Chondrocyte (in vitro differentiated cells): ENCODE measurements at places on chromosomes 4 and X. TPM values are rescaled to one million over a fixed set of nuclear protein-coding genes. Genes with fewer than 3 reads are reported as not detected.
A peak's percentile ranks its signal among the peaks of the same experiment; 100 is the strongest.

DNA sequence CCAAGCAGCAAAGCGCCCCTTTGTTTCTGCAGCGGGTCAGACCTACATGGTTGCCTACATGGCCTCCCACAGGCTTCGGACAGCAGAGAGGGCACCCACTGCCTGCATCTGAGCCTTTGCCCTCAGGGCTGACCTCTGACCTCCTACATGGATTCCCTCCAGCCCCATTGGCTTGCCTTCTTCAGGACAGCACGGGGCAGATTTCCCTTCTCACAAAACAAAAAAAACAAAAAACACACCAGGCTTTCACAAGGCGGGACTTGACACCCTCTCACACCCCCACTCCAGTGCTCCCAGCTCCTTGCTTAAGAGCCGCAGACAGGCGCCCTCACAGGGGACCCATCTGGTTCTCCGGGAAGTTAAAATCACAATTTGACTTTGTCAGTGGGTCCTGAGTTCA lies 32.9 kb downstream of the ZFYVE28 start:
- no peak for DNase-seq
- H3K36me3 ChIP-seq: peaks cover 10% of the 10 kb centered on the region
- H3K4me3 ChIP-seq: no peak overlapping the region
- peaks cover 57% of the 10 kb centered on the region for H3K27me3 ChIP-seq
- no peak overlapping the region for H3K27ac ChIP-seq

DNA sequence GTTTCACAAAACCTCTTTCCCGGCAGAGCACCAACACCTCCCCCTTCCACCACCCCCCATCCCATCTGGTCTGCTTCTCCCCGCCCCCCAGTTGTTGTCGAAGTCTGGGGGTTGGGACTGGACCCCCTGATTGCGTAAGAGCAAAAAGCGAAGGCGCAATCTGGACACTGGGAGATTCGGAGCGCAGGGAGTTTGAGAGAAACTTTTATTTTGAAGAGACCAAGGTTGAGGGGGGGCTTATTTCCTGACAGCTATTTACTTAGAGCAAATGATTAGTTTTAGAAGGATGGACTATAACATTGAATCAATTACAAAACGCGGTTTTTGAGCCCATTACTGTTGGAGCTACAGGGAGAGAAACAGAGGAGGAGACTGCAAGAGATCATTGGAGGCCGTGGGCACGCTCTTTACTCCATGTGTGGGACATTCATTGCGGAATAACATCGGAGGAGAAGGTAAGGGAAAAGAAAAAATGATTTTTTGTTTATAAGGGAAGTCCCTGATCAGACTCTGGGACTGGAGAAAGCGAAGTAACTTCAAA lies at the start of gene PDGFRA:
Gene PDGFRA (plus strand): TSS at position 333 of the 541 bp plus-strand sequence. CDS start 29,476 bp downstream, outside the sequence.
- no peaks in the 10 kb centered on the region for H3K27me3 ChIP-seq
- peak within 1 kb of the TSS; percentile 94 for H3K27ac ChIP-seq
- peak within 1 kb of the TSS; percentile 91 for H3K4me3 ChIP-seq
- no peaks in the 10 kb centered on the region for H3K36me3 ChIP-seq
- no peak for DNase-seq
- H3K4me1 ChIP-seq: peaks cover 52% of the 10 kb centered on the region

GRCh38 chr4:7857238-7857701 lies 82.4 kb downstream of the AFAP1 start:
- DNase-seq: no peak
- peak overlapping the region; percentile 91 for H3K27ac ChIP-seq
- H3K27me3 ChIP-seq: no peaks in the 10 kb centered on the region
- peaks cover 79% of the 10 kb centered on the region for H3K4me1 ChIP-seq

DNA sequence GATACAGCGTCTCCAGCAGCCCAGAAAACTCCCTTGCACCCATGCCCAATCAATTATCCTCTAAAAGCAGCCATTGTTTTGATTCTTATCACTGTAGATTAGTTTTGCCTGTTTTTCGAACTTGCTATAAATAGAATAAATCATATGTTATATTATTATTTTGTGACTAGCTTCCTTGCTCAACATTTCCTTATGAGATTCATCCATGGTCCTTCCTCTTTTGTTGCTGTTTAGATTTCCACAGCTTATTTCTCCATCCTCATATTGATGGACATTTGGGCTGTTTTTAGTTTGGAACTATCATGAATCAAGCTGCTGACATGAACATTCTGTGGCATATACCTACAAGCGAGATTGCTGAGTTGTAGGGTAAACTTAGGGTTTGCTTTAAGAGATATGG lies 595.3 kb downstream of the BCOR start:
- DNase-seq: no peak
- H3K27me3 ChIP-seq: no peaks in the 10 kb centered on the region
- H3K27ac ChIP-seq: no peak overlapping the region
- peaks cover 9% of the 10 kb centered on the region for H3K4me1 ChIP-seq

DNA sequence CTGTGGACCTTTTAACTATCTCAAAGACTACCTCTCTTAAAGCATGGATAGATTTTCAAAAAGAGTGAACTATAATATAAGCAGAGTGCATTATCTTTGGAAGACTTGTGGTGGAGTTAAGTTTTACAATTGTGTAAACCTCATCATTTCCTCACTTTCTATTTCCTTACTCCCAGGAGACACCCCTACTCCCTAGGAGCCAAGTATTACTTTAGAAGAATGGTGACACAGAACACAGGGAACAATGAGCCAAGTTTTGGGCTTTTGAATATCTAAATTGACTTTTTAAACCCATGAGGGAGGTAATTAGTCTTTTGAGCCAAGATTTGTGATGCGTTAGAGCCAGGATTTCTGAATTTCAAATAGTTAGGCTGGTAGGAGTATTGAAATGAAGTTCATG lies 78.9 kb upstream of the UNC5C start:
- no peaks in the 10 kb centered on the region for H3K27me3 ChIP-seq
- no peak overlapping the region for H3K27ac ChIP-seq
- no peak overlapping the region for H3K4me3 ChIP-seq
- peaks cover 11% of the 10 kb centered on the region for H3K4me1 ChIP-seq
- no peaks in the 10 kb centered on the region for H3K36me3 ChIP-seq

JAKMIP1 gene
- total RNA-seq: 0.10 TPM in 1 of 3 replicates, not detected in the others

DNA sequence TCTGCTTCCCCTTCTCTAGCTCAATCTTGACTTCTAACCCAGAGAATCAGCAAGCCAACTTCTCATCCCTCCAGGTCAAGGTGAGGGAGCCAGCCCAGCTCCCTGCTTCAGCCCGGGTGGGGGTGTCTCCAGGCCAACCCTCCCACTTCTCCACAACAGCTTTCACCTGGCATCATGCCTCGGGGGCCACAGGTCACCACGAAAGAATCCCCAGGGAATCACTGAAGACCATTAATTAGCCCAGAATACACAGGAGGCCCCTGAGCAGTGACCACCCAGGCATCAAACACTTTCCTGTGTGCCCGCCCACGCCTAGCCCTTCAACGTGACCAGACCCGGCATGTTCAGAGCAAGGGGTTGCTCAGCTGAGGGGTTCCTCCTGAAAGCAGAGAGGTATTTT lies 646.7 kb downstream of the BCOR start:
- H3K27me3 ChIP-seq: peaks cover 11% of the 10 kb centered on the region
- H3K4me1 ChIP-seq: no peaks in the 10 kb centered on the region
- no peak overlapping the region for H3K4me3 ChIP-seq
- no peaks in the 10 kb centered on the region for H3K36me3 ChIP-seq

ADD1 gene
- total RNA-seq: 240 to 269 TPM (median 256 TPM) in 3 replicates

GRCh38 chr4:64821219-64821976 lies 412.1 kb upstream of the TECRL start:
- no peaks in the 10 kb centered on the region for H3K4me1 ChIP-seq
- no peak for DNase-seq
- no peak overlapping the region for H3K4me3 ChIP-seq
- H3K27me3 ChIP-seq: peaks cover 5% of the 10 kb centered on the region
- no peak overlapping the region for H3K27ac ChIP-seq
- H3K36me3 ChIP-seq: no peaks in the 10 kb centered on the region

- no peak overlapping the region for H3K27ac ChIP-seq
- H3K4me3 ChIP-seq: no peak overlapping the region
- no peaks in the 10 kb centered on the region for H3K36me3 ChIP-seq
- H3K27me3 ChIP-seq: peaks cover 10% of the 10 kb centered on the region
Measured at GRCh38 chr4:24971192-24971591, 58.4 kb upstream of the CCDC149 start.

- H3K27ac ChIP-seq: no peak overlapping the region
- peaks cover 6% of the 10 kb centered on the region for H3K27me3 ChIP-seq
- H3K36me3 ChIP-seq: no peaks in the 10 kb centered on the region
- H3K4me1 ChIP-seq: peaks cover 10% of the 10 kb centered on the region
- H3K4me3 ChIP-seq: no peak overlapping the region
- no peak for DNase-seq
Measured at GRCh38 chr4:48024522-48024921, 8.0 kb downstream of the NIPAL1 start.

DNA sequence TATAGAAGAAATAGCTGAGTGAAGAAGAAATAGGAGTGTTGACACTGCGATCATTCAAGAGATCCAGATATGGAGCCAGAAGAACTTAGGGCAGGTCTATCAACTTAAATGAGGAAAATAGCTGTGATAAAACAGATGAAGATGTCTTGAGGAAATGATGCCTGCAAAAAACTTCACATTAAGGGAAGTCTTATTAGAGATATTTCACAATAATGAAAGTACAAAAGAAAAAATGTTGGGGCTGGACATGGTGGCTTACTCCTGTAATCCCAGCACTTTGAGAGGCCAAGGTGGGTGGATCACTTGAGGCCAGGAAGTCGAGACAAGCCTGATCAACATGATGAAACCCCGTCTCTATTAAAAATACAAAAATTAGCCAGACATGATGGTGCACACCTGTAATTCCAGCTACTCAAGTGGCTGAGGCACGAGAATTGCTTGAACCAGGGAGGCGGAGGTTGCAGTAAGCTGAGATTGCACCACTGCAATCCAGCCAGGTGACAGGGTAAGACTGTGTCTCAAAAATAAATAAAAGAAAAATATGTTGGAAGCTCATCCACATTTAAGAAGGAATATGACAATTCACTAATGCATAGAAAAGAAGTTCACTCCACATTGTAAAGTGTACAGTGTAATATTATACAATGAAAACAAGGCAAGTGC lies 56.3 kb downstream of the PKD2 start:
- no peak overlapping the region for H3K27ac ChIP-seq
- no peak for DNase-seq
- H3K4me3 ChIP-seq: no peak overlapping the region
- H3K4me1 ChIP-seq: no peaks in the 10 kb centered on the region
- no peaks in the 10 kb centered on the region for H3K27me3 ChIP-seq

DNA sequence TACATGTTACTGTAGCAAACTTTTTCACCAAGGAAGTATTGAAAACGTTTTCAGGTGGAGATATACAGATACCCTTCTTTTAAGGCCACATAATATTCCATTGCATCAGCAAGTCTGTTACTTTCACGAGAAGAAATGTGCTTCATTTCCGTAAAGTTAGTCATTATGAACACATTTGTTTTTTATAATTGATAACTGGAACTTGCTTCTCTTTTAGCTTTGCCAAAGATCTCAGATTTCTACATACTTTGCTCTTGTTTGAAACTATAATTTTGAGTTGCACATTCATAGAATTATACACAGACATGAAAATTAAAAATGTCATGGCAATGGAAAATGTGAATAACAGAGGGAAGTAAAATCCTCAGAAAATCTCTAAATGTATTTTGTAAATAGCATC lies 128.7 kb upstream of the GIMD1 start:
- H3K4me1 ChIP-seq: peaks cover 7% of the 10 kb centered on the region
- no peak overlapping the region for H3K27ac ChIP-seq
- no peaks in the 10 kb centered on the region for H3K36me3 ChIP-seq
- H3K27me3 ChIP-seq: peaks cover 7% of the 10 kb centered on the region
- no peak for DNase-seq

GRCh38 chr4:164894702-164895101 lies 17.7 kb downstream of the APELA start:
- H3K4me1 ChIP-seq: no peaks in the 10 kb centered on the region
- H3K4me3 ChIP-seq: no peak overlapping the region
- H3K27me3 ChIP-seq: peaks cover 24% of the 10 kb centered on the region
- no peak overlapping the region for H3K27ac ChIP-seq
- DNase-seq: no peak

ARSD gene
- 27.4 to 36.4 TPM (median 35.3 TPM) in 3 replicates for total RNA-seq

- no peaks in the 10 kb centered on the region for H3K27me3 ChIP-seq
- DNase-seq: no peak
- H3K4me3 ChIP-seq: no peak overlapping the region
- peaks cover 5% of the 10 kb centered on the region for H3K4me1 ChIP-seq
- H3K27ac ChIP-seq: no peak overlapping the region
Measured at GRCh38 chr4:24881508-24882196, 31.2 kb downstream of the CCDC149 start.

CXCL11 gene
- not detected in 3 replicates for total RNA-seq

ADH1B gene
- total RNA-seq: 0.31 to 1.2 TPM (median 0.69 TPM) in 3 replicates

- peaks cover 59% of the 10 kb centered on the region for H3K4me1 ChIP-seq
- no peak for DNase-seq
- H3K4me3 ChIP-seq: no peak overlapping the region
- H3K27ac ChIP-seq: peak overlapping the region; percentile 70
- no peaks in the 10 kb centered on the region for H3K27me3 ChIP-seq
Measured at GRCh38 chr4:142331132-142331531, 515.0 kb downstream of the INPP4B start.
